ENCODE measurements at places on chromosomes 16 and 17. TPM values are rescaled to one million over a fixed set of nuclear protein-coding genes. Genes with fewer than 3 reads are reported as not detected.

DNA sequence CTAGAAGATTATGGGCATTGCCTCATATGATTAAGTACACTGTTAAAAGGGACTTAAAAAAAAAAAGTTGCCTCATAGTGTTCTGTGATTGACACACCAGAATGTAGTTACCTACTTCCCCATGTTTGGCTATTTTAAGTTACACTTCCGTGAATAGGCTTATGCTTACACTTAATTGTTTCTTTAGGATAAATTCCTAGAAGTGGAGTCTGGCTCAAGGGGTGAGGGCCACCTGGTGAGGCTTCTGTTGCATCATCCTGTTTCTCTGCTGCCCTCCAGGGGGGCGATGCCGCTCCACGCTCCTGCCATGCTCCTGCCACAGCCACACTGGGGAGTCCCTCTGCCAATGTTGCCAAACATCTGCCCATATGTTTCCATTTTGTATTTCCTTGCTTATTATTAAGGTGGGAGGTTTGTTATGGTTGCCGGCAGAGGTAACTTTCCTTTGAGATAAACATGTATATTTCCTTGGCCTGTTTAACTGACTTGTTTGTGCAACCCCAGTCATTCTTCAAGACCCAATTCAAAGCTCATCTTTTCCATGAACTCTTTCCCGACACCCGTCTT is 73.1 kb downstream of the KSR1 start:
- DNase-seq: no peak
- no peak overlapping the region for H3K4me3 ChIP-seq
- H3K36me3 ChIP-seq: no peaks in the 10 kb centered on the region
- peaks cover 66% of the 10 kb centered on the region for H3K4me1 ChIP-seq
- H3K27ac ChIP-seq: peak overlapping the region; percentile 80

GRCh38 chr17:32896647-32897258 is 19.8 kb upstream of the MYO1D start:
- DNase-seq: no peak
- H3K4me1 ChIP-seq: peaks cover 6% of the 10 kb centered on the region
- H3K4me3 ChIP-seq: no peak overlapping the region
- H3K27me3 ChIP-seq: no peaks in the 10 kb centered on the region
- no peak overlapping the region for H3K27ac ChIP-seq

GRCh38 chr16:81645266-81645694 is 133.8 kb upstream of the PLCG2 start:
- no peak overlapping the region for H3K4me3 ChIP-seq
- no peaks in the 10 kb centered on the region for H3K4me1 ChIP-seq
- H3K36me3 ChIP-seq: no peaks in the 10 kb centered on the region

DNA sequence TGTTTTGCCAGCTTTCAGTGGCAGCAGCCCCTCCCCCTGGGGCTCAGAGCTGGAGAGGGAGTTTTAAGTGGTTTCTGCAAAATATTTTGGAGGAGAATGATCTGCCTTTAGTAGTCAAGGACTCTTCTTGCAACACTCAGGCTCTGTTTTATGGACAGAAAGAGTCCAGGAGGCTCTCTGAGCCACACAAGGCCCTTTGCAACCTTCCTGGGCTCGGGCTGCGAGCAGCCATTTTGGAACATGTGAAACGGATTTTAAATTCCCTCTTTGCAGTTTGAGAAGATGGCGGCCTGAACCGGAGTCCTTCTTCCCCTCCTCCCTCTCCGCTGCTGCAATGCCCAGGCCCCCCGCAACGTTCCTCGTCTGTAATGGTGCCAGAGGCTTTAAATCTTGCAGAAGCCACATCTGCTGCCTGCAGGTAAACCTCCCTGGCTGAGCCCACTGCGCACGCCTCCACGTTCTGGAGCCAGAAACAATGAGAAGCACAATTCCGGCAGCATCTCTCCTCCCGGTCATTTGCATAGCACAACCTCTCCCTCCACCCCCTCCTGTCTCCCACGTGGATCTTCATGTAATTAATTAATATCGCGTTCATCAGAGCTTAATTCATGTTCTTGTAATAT is 386.1 kb downstream of the SEC14L1 start:
- no peak for DNase-seq
- no peaks in the 10 kb centered on the region for H3K4me1 ChIP-seq
- H3K4me3 ChIP-seq: no peak overlapping the region
- no peak overlapping the region for H3K27ac ChIP-seq
- no peaks in the 10 kb centered on the region for H3K27me3 ChIP-seq

GRCh38 chr17:929586-929985 is 50.0 kb downstream of the NXN start:
- H3K4me3 ChIP-seq: no peak overlapping the region
- H3K27ac ChIP-seq: no peak overlapping the region
- no peak for DNase-seq
- H3K27me3 ChIP-seq: no peaks in the 10 kb centered on the region

DNA sequence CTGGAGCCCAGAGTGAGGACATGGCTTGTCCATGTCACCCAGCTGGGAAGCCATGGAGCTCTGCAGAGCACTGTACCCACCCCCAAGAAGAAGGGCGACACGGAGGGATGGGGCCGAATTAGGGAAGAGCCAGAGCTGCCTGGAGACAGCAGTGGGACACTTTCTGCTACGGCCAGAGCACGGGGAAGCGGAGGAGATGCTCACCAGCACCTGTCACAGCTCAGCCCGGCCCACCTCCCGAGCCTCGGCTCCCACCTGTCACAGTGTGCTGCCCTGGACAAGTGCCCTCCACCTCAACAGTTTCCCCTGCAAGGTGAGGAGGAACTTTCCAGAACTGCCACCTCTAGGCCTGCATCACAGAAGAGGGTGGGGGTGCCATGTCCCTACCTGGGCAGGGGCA is 36.4 kb downstream of the PEMT start:
- H3K27me3 ChIP-seq: no peaks in the 10 kb centered on the region
- no peak overlapping the region for H3K27ac ChIP-seq
- H3K4me3 ChIP-seq: no peak overlapping the region
- H3K4me1 ChIP-seq: no peaks in the 10 kb centered on the region
- H3K36me3 ChIP-seq: no peaks in the 10 kb centered on the region

DNA sequence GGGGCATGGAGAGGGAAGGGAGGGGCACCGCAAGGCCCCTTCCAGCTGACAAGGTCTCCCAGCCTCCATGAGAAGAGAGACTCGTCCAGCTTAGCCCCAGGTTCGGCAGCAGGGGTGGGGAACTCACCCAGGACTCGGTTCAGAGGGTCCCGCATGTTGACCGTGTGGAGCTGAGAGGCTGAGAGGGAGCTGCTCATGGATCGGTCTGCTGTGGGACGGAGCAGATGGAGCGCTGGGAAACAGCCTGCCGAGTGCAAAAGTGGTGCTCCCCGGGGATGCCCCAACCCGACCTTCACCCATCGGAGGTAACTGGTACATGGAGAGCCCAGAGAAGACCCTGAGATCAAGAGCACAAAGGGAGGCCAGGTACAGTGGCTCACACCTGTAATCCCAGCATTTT is 4.9 kb downstream of the CSF3 start:
- H3K4me3 ChIP-seq: no peak overlapping the region
- H3K36me3 ChIP-seq: peaks cover 24% of the 10 kb centered on the region
- peak; percentile 51 for DNase-seq

GRCh38 chr16:89060207-89060794 is 33.4 kb upstream of the ACSF3 start:
- H3K27ac ChIP-seq: no peak overlapping the region
- H3K4me1 ChIP-seq: no peaks in the 10 kb centered on the region
- H3K36me3 ChIP-seq: no peaks in the 10 kb centered on the region

- H3K27ac ChIP-seq: no peak overlapping the region
- H3K36me3 ChIP-seq: no peaks in the 10 kb centered on the region
- no peaks in the 10 kb centered on the region for H3K27me3 ChIP-seq
These were observed 54.8 kb downstream of the NDEL1 start for GRCh38 chr17:8490256-8491023.

GRCh38 chr16:53899431-53899830 is 195.5 kb downstream of the FTO start:
- no peaks in the 10 kb centered on the region for H3K36me3 ChIP-seq
- no peaks in the 10 kb centered on the region for H3K27me3 ChIP-seq
- H3K4me3 ChIP-seq: no peak overlapping the region
- DNase-seq: no peak
- no peak overlapping the region for H3K27ac ChIP-seq

DNA sequence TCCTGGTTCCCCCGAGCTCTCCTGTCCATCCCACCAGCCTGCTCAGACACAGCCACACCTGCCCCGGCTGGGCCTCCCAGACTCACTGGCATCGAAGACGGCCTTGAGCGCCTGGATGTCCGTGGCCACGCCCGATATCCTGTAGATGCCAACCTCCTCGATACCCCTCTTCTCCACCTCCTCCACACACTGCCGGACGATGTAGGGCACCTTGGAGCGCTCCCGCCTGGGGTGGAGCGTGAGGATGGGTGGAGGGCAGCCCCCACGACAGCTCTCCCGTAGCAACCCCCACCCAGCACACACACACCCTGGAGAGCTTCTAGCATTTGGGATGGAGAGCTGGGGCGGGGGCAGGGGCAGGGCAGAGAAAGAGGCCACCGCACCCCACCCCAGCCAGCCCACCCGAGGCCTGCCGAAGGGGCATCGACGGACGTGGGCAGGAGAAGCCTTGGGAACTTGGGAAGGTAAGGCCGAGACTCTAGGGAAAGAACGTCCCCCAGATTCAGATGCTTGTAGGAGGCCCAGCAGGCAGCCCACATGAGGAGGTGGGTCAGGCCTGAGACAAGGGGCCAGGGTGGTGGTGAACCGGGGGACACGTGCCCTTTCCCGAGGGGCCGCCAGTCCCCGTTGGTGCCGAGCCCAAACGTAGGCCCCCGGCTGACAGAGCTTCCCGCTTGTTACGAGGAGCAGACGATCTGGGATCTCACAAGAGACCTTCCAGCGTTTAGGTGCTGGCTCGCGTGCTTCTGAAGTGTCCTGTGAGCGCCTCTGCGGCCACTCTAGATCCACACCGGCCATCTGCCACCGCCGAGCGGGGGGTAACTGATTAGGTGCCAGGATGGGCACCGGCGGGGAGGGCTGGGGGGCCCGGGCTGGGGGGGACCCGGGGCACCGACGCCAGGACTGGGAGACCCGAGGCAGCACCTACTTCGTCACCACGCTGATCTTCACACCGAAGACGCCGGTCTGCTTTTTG is 15.1 kb downstream of the TIMM22 start:
- DNase-seq: peak; percentile 20
- no peak overlapping the region for H3K4me3 ChIP-seq
- peaks cover 7% of the 10 kb centered on the region for H3K36me3 ChIP-seq
- no peaks in the 10 kb centered on the region for H3K27me3 ChIP-seq
- H3K27ac ChIP-seq: no peak overlapping the region

- no peaks in the 10 kb centered on the region for H3K27me3 ChIP-seq
- H3K27ac ChIP-seq: no peak overlapping the region
- H3K4me1 ChIP-seq: peaks cover 23% of the 10 kb centered on the region
- no peak overlapping the region for H3K4me3 ChIP-seq
- peaks cover 20% of the 10 kb centered on the region for H3K36me3 ChIP-seq
- no peak for DNase-seq
These were observed 4.1 kb downstream of the CD2BP2 start for GRCh38 chr16:30351001-30351441.

GRCh38 chr17:13593757-13594156 is 8.0 kb downstream of the HS3ST3A1 start:
- no peaks in the 10 kb centered on the region for H3K27me3 ChIP-seq
- no peak overlapping the region for H3K4me3 ChIP-seq
- H3K4me1 ChIP-seq: no peaks in the 10 kb centered on the region
- no peak overlapping the region for H3K27ac ChIP-seq
- H3K36me3 ChIP-seq: no peaks in the 10 kb centered on the region
- DNase-seq: no peak

DNA sequence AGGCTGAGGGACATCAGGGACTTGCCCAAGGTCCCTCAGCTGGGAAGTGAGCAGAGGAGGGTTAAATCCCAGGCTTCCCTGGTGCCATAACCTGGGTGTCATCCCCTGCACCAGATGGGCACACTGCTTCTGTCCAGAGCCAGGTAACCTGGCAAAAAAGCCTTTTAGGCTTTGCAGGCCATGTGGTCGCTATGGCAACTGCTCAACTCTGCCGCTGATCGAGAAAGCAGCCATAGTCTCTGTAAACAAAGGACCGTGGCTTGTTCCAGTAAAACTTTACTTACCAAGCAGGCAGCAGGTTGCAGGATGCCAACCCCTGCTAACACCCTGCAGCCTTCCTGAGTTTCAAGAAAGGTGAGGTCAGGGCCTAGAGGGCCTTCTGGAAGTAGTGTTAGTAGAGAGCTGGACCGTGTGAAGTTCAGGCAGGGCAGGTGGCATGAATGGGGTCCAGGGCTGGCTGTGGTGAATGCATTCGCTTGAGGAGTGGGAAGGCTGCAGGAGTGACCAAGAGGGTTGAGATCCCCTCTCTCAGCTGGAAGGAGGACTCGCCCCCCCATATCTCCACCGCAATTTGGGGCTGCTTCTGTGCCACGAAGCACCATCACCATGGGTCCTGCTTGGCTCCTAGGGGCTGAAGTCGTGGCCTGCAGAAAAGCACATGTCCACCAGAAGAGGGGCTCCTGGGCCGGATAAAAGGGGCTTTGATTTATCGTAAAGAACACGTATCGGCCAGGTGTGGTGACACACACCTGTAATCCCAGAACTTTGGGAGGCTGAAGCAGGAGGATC is 91.3 kb downstream of the SOCS1 start:
- no peak overlapping the region for H3K4me3 ChIP-seq
- H3K4me1 ChIP-seq: no peaks in the 10 kb centered on the region
- no peaks in the 10 kb centered on the region for H3K36me3 ChIP-seq
- no peak overlapping the region for H3K27ac ChIP-seq
- no peak for DNase-seq

DNA sequence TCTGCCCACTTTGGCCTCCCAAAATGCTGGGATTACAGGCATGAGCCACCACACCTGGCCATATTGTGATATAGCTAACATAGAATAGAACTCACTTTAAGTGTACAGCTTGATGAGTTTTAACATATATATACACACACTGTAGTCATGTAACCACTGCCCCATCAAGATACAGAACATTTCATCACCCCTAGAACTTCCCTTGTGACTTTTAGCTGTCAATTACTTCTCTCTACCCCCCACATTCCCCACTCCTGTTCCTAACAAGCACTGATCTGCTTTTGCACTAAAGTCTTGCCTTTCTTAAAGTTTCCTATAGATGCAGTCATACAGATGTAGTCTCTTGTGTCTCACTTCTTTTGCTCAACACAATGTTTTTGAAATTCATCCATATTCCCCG is 93.1 kb downstream of the PITPNC1 start:
- H3K27me3 ChIP-seq: no peaks in the 10 kb centered on the region
- H3K36me3 ChIP-seq: no peaks in the 10 kb centered on the region
- no peak for DNase-seq
- no peaks in the 10 kb centered on the region for H3K4me1 ChIP-seq
- H3K4me3 ChIP-seq: no peak overlapping the region

DNA sequence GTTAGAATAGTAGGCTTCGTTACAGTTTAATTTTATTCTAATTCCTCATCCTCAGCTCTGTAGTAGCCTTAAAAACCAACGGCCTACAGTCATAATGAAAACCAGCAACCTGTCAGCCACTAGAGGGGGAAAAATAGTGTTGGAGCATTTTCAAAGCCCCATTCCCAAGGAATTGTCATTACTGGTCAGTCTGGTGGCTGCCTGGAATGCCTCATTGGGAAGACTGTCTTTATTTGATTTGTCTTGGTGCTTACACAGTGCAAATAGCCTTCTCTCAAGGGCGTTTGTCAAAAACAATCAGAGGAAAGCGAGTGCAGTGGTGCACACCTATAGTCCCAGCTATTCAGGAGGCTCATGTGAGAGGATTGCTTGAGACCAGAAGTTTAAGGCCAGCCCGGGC is 4.7 kb downstream of the LPCAT2 start:
- H3K27ac ChIP-seq: no peak overlapping the region
- no peaks in the 10 kb centered on the region for H3K4me1 ChIP-seq
- no peak for DNase-seq
- no peaks in the 10 kb centered on the region for H3K27me3 ChIP-seq

PRSS8 gene
- total RNA-seq: 32.5 TPM

DBNDD1 gene
- 9.8 TPM for total RNA-seq

SLC43A2 gene
- 2.6 TPM for total RNA-seq

CDH16 gene
- total RNA-seq: not detected

KIF2B gene
- total RNA-seq: not detected

YBX2 gene
- total RNA-seq: 0.29 TPM

ZNF469 gene
- 0.83 TPM for total RNA-seq

All from pancreas (tissue), 10 donors.